ENCODE measurements at places on chromosomes 1 and 21.

GRCh38 chr1:62991152-62991551 is 207.2 kb downstream of the ATG4C start:
- DNase-seq = no peak

DNA sequence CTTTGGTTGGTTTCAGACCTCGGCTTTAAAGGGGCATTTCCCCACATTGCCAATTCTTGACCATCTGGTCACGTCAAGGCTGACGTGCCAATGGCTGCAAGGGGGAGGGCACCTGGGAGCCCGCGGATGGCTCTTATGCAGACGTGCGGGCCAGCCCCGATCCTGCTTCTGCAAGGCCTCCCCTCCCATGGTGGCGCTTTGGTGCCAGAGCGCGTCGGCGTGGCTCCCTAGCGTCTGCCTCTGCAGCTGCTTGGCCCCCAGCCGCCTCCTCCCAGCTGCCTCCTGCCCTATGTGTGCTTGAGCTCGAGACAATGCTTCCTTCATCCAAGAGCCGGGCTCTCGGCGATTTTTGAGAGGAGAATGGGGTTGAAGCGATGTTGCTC is 29.1 kb downstream of the SKI start:
- DNase-seq = no peak

- no peak for DNase-seq
These were observed 264.9 kb upstream of the NR5A2 start for GRCh38 chr1:199762572-199762971.

DNA sequence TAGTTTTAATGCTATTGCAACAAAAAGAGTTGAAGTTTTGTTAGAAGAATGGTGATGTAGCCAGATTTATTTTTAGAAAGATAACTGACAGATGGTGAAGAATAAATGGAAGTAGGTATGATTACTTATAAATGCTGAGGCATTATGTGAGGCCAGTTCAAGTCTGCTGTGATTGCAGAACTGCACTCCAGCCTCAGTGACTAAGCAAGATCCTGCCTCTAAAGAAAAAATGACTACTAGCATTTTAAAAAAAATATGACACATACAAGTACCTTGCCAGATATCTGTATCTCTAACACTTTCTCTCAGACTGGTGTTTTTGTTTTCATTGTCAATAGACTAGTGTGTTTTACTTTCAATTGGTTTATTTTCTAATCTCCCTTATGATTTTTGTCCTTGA is 1242.4 kb upstream of the ADGRL4 start:
- no peak for DNase-seq

Measured in activated CD8-positive, alpha-beta memory T cell treated with anti-CD3 and anti-CD28 coated beads for 1 hour (primary cell).